ENCODE measurements at places on chromosomes 6 and 20.
A peak's percentile ranks its signal among the peaks of the same experiment; 100 is the strongest.

DNA sequence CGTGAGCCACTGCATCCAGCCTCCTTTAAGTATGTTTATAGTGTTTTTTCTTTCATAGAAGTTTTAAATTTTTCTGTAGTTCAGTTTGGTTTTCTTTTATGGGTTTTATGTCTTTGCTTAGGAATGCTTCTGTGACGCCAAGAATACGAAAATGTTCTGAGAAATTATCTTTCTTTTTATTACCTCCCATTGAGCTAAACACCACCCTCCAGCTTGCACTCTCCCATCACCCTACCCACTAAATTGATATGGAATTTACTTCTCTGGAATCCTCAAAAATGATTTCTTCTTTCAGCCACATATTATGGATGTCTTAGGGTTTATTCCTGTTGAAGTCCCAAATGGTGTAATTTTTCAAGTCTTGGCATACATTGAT is 38.1 kb downstream of the JARID2 start:
- DNase-seq = no peak

DNA sequence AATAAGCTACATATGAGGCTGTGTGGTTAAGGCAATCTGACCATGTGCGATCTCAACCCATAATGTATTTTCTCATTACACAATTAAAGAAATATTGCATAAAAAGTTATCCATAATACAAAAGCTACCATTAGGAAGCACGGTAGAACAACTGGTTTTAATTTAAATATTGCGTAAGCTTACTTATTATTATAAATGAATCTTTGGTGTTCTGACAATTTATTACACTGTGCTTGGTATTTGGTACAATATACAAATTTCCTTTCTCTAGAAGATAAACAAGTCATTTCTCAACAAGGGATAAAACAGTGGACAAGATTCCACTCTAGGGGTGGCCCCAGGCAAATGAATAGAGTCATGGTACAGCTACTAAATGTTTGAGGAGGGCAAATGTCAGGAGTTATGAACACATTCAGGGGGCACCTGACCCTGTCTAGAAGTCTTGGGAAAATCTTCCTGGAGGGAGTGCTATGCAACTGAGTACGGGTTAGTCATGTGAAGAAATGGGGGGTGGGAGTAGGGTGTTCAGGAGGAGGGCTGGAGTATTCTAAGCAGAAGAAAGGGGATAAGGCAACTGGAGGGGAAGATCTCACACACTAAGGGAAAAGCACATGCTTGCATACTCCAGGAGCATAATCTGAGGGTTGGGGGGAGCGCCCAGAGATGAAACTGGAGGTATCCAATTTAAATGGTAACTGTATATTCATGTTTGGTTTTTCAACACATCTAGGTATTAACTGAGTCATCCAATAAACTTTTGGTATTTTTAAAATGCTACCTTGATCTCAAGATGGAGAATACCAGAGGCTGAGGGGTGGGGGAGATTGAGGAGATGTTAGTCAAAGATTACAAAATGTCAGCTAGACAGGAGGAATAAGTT is 296.9 kb upstream of the SGK1 start:
- DNase-seq = no peak

DNA sequence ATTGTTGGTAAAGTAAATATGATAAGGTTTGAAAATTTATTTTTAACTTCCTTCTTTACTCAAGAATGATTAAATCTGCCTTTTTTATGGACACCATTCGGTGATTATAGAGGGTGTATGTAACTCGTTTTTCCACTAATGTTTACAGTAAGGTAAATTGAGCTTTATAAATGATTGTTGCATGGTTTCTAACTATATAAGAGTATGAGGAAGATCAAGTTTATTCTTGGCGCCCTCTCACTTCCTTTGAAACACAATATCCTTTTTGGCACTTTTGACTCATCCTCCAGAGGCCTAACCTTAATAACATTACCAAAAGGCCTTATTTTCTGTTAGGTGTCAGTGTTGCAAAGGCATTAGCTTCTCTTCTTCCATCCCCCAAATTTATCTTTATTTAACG is 41.8 kb upstream of the MTRF1L start:
- DNase-seq = no peak

- DNase-seq = no peak
Observed at GRCh38 chr20:63774306-63774705, 34.7 kb downstream of the SLC2A4RG start.

- no peak for DNase-seq
Observed at GRCh38 chr6:91132461-91132860, 545.6 kb upstream of the MAP3K7 start.

DNA sequence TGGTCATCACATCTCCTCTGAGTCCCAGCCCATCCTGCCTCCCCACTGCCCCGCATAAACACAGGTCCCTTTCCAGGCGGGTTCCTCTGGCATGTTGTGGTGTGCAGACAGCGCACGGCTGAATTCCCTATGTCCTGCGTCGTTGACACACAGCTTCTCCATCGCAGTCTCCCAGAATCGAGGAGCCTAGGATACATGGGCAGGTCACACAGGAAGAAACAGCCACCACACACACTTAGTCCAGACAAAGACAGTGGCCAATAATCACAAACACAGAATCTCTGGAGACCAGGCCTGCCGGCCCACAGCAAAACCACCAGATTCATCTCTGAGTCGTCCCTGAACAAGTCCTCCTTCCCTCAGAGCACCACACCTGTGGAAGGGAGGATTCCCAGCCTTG is 34.8 kb downstream of the SCML4 start:
- DNase-seq = no peak

- no peak for DNase-seq
Observed at GRCh38 chr20:50815162-50815989, 20.5 kb downstream of the BCAS4 start.

GRCh38 chr6:155313602-155314091 is 637 bp downstream of the TFB1M start:
- DNase-seq = no peak

DNA sequence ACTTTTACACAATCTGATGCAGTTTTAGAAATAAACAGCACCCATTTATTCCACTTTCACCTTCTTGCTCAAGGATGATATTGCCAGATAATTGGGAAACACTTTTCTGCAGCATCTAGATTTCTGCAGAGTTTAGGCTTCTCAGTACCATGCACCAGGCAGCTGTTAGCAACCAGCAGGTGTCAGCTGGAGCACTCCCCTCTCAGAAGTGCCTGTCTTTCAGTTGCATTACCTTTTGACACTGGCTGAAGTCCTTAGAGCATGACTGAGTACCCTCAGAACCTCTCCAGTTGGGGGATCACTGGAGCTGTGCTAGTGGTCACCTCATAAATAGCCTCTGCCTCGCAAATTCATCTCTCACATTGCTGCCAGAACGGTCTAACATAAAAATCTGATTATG is 91.2 kb downstream of the DNAH8 start:
- no peak for DNase-seq

DNA sequence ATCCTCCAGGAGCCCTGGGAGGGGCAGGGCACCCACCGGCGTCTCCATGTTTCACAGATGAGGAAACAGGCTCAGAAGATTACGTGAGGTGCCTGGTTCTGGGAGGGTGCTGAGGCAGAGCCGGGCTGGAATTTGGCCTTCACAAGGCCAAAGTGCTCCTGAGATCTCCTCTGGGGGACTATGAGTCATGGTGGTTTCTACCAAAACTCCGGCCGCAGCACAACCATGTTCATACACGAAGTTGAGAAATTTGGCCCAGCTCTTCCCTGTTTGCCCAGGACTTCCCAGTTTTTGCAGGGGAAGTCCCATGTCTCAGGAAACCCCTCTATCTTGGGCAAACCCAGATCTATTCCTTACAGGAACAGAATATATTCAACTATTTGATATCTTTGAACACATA is 172.9 kb upstream of the CDYL start:
- no peak for DNase-seq

- DNase-seq = no peak
Observed at GRCh38 chr20:58168843-58169242, 59.6 kb downstream of the ANKRD60 start.

DNA sequence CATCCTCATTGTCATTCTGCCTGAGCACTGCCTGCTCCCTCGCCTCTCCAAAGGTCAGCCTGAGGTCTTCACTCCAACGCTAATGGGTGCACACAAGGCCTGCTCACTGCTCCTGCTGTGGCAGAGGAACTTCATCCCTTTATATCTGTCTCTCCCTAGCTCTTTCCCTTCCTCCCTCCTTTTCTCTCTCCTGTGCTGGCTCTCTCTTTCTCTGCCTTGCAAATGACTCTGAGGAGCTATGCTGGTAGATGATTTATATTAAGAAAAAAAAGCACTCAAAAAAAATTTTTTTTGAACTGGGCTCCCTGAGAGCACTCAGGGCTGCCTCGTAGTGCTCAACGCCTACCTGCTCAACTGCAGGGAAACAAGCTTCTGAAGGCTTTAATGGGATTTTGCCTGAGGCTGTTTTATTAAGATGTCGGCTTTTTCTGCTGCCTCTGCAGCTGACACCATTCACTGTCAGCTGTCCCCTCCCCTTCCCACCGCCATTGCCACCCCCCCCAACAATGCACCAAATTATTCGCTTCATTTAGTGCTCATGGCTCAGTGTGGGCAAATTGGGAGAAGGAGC is 137.7 kb upstream of the DEFB112 start:
- DNase-seq = no peak

DNA sequence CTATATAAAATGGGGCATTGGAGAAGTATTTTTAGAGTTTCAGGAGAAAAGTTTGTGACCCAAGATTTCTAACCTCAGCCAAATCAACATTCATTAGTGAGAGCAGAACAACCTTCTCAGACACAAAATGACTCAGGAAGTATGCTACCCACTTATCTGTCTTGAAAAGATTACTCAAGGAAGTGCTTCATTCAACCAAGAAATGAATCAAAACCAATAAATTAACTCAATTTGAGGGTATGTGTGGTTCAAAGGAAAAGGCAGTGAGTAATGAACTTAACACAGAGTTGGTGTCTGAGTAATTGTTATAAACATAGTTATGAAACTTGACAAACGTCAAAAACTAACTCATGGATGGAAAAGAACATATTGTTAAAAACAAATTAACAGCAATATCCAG is 227.6 kb downstream of the HAO1 start:
- DNase-seq = no peak

GRCh38 chr20:46108435-46108841 is 9.7 kb upstream of the CD40 start:
- DNase-seq = no peak

DNA sequence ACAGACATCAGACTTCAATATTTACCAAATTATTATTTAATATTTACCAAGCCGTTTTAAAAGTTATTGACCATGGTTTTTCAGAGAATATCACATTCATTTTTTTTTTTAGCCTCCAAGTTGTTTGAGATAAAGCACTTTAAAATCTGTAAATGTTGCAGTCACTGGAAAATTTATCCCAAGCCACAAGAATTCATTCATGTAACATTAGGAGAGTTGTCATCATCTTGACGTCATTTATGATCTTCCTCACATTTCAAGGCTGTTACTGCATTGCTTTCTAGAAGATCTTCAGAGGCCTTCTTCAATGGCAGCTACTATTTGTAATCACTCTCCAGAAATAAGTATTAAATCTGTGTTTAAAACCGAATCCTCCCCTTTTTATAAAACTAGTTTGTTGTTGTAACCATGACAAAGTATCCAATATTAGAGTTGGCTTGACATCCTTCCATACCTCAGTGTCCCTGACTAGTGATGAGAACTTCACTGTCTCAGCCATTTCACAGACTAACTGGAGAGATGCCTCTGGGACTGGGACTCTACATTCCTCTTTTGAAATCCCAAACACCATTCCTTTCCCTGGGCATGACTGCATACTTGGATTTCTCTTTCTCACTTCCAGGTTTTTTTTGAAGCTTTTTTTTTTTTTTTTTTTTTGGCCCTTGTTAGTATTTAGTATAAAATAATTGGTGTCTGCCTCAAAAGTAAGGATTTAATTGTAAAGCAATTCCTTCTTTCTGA is 100.1 kb downstream of the ZFAND3 start:
- DNase-seq = no peak

DNA sequence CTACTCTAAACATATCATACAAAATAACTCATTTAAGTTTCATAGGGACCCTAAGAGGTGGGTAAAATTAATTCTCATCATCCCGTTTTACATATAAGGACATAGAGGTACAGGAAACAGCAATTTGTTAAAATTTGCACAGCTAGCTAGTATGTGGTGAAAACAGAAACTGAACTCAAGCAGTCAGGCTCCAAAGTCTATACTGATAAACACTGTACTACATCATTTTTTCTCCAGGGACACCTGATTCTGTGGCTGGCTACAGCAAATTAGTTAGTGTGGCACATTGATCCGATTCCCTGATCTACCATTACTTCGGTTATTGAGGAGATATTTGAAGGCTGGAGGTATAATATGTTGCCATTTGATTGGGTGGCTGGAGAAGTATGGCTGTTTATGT is 36.2 kb upstream of the E2F3 start:
- no peak for DNase-seq

- no peak for DNase-seq
Observed at GRCh38 chr6:113102761-113103160, 754.4 kb upstream of the MARCKS start.

GRCh38 chr20:53679597-53680309 is 86.1 kb upstream of the ZNF217 start:
- DNase-seq = no peak

GRCh38 chr6:21993841-21994240 is 303.0 kb downstream of the PRL start:
- no peak for DNase-seq

DNA sequence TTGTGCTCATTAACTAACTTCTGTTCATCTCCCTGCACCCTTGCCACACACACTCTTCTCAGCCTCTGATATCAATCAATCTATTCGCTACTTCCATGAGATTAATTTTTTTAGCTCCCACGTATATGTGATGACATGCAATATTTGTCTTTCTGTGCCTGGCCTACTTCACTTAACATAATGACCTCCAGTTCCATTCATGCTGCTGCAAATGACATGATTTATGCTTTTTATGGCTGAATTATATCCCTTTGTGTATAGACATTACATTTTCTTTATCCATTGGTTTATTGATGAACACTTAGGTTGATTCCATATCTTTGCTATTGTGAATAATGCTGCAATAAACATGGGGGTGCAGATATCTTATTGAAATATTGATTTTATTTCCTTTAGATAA is 50.8 kb upstream of the SPTLC3 start:
- DNase-seq = no peak

- DNase-seq = peak; percentile 21
Observed at GRCh38 chr6:96499781-96500180, 21.8 kb upstream of the UFL1 start.

DNA sequence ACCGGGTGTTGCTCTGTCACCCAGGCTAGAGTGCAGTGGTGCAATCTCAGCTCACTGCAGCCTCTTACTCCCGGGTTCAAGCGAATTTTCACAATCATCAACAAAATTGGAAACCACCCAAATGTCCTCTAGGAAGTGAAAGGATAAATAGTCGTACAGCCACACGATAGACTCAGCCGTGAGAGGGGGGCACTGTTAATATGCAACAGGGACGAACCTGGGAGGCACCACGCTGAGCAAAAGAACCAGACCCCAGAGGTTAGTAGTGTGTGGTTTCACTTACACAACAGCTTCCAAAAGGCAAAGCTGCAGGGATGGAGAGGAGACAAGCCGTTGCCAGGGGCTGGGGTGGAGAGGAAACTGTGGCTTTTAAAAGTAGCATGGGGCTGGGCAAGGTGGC is 30.1 kb upstream of the NTSR1 start:
- DNase-seq = no peak

All from activated T-helper 1 cell treated with anti-CD3 and anti-CD28 coated beads, Interleukin-2, amount 50 U/mL, for 16 hours (primary cell).